ENCODE measurements at places on chromosomes 12 and 14. TPM values are rescaled to one million over a fixed set of nuclear protein-coding genes. Genes with fewer than 3 reads are reported as not detected.

The KRT79 gene
- 0.32 TPM for total RNA-seq

- H3K4me3 ChIP-seq: no peak overlapping the region
- no peak for DNase-seq
- H3K4me1 ChIP-seq: no peaks in the 10 kb centered on the region
- H3K36me3 ChIP-seq: no peaks in the 10 kb centered on the region
- H3K27ac ChIP-seq: no peak overlapping the region
Measured at GRCh38 chr14:97381309-97381708, 584.1 kb downstream of the VRK1 start.

GRCh38 chr12:8519171-8519570 is 5.9 kb downstream of the CLEC4D start:
- H3K4me3 ChIP-seq: no peak overlapping the region
- DNase-seq: no peak
- peaks cover 22% of the 10 kb centered on the region for H3K4me1 ChIP-seq
- no peaks in the 10 kb centered on the region for H3K36me3 ChIP-seq
- H3K27ac ChIP-seq: no peak overlapping the region

The CALCOCO1 gene
- 74.8 TPM for total RNA-seq

The NFATC4 gene
- total RNA-seq: 64.2 TPM

The PKP2 gene
- 1.5 TPM for total RNA-seq

GRCh38 chr14:54314365-54315104 is 82.3 kb upstream of the CDKN3 start:
- no peaks in the 10 kb centered on the region for H3K27me3 ChIP-seq
- H3K4me1 ChIP-seq: no peaks in the 10 kb centered on the region
- DNase-seq: no peak
- no peak overlapping the region for H3K4me3 ChIP-seq
- H3K27ac ChIP-seq: no peak overlapping the region
- no peaks in the 10 kb centered on the region for H3K36me3 ChIP-seq

DNA sequence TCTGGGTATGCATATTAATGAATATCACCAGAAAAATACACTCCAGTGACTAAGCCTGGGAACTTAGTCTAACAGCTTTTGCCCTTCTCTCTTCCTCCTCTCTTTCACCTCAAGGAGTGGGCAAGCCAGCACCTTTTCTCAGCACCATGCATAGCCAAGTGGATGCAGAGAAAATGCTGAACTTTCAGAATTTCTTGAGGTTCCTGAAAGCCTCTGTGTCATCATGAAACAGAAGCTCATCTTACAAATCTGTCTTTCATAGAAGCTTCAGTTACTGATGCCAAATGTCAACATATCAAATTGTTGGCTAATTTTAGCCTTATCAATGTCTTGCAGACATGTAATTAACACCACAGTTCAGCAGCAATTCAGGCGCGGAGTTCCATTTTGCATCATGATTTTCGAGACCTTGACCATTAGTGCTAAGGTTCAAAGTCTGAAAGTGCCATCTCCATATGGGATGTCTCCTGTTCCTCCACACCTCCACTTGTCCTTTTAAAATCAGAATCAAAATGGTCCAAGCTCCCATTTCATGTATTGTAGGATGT is 51.1 kb upstream of the RPH3A start:
- peaks cover 24% of the 10 kb centered on the region for H3K27me3 ChIP-seq
- no peaks in the 10 kb centered on the region for H3K36me3 ChIP-seq
- no peak overlapping the region for H3K27ac ChIP-seq

The IL26 gene
- total RNA-seq: not detected

DNA sequence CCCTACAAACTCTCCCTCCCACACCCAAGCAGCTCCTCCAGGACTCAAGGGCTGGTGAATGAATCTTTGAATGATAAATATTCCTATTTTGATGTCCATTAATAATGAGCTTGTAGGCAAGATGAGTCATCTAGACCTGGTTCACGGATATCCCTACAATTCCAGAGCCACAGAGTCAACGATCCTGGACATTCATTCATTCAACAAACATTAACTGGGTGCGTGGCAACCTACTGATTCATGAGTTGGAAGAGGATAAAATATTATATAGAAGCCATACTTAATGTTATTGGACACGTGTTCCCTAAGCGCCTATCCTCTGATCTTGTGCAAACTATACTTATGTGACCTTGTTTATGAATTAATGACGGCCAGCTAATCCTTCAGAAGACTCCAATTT is 420 bp upstream of the OTUB2 start:
- H3K27me3 ChIP-seq: no peaks in the 10 kb centered on the region
- H3K27ac ChIP-seq: no peak overlapping the region
- H3K4me1 ChIP-seq: peaks cover 23% of the 10 kb centered on the region

- H3K36me3 ChIP-seq: no peaks in the 10 kb centered on the region
- H3K27ac ChIP-seq: no peak overlapping the region
- no peak for DNase-seq
Measured at GRCh38 chr12:14833336-14833735, 10.0 kb downstream of the ART4 start.

GRCh38 chr12:4866299-4866698 is 43.4 kb upstream of the KCNA1 start:
- no peaks in the 10 kb centered on the region for H3K4me1 ChIP-seq
- H3K4me3 ChIP-seq: no peak overlapping the region
- no peak for DNase-seq
- no peak overlapping the region for H3K27ac ChIP-seq

DNA sequence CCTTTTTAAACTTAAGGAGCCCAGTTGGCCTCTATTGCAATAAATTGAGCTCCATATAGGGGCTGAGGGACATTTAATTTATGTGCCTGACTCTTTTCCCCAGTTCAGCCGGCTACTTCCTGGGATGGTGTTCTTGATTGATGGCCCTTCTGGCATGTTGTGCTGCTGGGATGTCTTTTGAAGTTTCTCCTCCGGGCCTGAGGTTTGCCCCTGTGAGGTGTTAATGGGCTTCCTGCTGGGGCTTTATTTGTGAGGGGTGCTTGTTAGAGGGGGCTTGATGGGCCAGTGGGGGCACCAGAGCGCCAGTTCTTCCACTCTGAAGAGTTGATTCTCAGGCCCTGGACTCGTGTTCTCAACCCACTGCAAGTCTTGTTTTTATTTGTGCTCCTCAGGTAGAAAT is 69.6 kb downstream of the CHST11 start:
- H3K27me3 ChIP-seq: no peaks in the 10 kb centered on the region
- H3K27ac ChIP-seq: no peak overlapping the region
- no peaks in the 10 kb centered on the region for H3K36me3 ChIP-seq
- H3K4me3 ChIP-seq: no peak overlapping the region

DNA sequence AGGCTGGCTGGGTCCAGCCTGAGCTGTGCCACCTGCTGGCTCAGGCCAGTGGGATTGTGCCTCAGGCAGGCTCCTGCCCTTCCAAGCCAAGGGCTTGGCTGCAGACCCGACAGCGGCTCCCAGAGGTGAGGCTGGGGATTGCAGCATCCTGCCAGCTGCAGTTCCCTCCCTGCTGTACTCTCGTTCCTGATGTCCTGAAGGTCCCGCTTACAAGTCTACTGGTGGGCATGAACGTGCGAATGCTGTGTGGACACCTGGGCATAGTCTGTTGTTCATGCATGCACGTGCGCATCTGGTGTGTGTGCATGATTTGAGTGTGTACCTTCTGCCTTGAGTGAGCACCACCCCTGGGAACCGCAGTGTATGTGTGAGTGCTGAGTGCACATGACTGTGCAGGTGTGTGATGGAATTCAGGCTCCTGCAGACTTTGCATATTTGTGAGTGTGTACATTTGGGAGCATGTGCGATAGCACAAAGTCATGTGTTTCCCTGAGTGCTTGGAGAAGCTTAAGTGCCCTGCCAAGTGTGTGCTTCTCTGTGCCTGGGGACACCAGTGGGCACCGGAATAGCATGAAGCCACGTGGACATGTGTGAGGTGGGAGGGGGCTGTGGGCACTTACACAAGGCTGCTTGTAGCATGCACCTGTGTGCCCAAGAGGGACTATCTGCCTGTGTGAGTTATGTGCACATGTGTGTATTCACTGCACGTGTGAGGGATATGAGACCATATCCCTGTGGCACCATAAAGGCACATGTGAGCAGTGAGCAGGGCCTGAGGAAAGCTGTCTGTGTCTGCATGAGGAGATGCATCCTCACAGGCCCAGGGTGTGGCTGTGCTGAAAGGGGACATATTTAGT is 19.3 kb upstream of the KRT7 start:
- no peaks in the 10 kb centered on the region for H3K36me3 ChIP-seq
- H3K4me3 ChIP-seq: no peak overlapping the region
- peak; percentile 40 for DNase-seq
- no peaks in the 10 kb centered on the region for H3K4me1 ChIP-seq
- H3K27ac ChIP-seq: peak overlapping the region; percentile 37

- no peak overlapping the region for H3K27ac ChIP-seq
- no peaks in the 10 kb centered on the region for H3K36me3 ChIP-seq
- no peak for DNase-seq
Measured at GRCh38 chr12:20342111-20342510, 26.2 kb upstream of the PDE3A start.

- no peaks in the 10 kb centered on the region for H3K4me1 ChIP-seq
- H3K27me3 ChIP-seq: no peaks in the 10 kb centered on the region
- no peak overlapping the region for H3K4me3 ChIP-seq
- peaks cover 5% of the 10 kb centered on the region for H3K36me3 ChIP-seq
Measured at GRCh38 chr12:42180990-42181596, 36.4 kb upstream of the GXYLT1 start.

DNA sequence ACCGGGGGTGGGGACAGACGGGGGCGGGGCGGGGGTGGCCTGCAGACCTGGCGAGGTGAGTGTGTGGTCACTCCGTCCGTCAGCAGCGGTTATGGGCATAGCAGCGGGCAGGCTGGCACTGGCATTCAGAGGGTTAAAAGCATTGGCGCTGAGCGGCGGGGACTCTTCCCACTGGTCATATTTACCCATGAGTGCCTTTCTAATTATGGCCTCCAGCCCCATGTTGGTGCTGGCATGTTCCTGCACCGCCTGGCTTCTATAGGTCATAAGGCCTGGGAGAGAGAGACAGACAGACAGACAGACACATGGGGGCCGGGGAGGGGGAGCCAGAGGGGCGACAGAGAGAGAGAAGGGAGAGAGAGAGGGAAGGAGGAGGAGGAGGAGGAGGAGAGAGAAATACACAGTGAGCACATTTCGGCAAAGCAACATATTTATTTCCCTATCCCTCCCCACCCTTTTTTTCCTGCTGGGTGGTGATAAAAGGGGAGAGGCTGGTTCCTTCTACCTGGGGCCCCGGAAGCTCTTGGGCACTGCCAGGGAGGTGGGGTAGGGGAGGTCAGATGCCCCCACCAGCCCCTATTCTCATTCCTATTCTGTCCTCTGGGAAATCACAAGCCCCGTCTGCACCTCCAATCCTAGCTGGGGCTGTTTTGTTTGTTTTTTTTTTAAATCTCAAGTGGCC is 32.6 kb downstream of the RFLNA start:
- H3K27ac ChIP-seq: no peak overlapping the region
- H3K4me3 ChIP-seq: no peak overlapping the region
- no peaks in the 10 kb centered on the region for H3K4me1 ChIP-seq
- DNase-seq: peak; percentile 42
- no peaks in the 10 kb centered on the region for H3K27me3 ChIP-seq
- H3K36me3 ChIP-seq: no peaks in the 10 kb centered on the region

GRCh38 chr12:95336387-95337067 is 118.9 kb downstream of the VEZT start:
- no peak overlapping the region for H3K4me3 ChIP-seq
- H3K4me1 ChIP-seq: peaks cover 7% of the 10 kb centered on the region

- no peak overlapping the region for H3K27ac ChIP-seq
- no peaks in the 10 kb centered on the region for H3K36me3 ChIP-seq
- no peaks in the 10 kb centered on the region for H3K27me3 ChIP-seq
- DNase-seq: no peak
Measured at GRCh38 chr12:13061377-13061776, 17.2 kb downstream of the FAM234B start.

The KRT74 gene
- not detected for total RNA-seq

DNA sequence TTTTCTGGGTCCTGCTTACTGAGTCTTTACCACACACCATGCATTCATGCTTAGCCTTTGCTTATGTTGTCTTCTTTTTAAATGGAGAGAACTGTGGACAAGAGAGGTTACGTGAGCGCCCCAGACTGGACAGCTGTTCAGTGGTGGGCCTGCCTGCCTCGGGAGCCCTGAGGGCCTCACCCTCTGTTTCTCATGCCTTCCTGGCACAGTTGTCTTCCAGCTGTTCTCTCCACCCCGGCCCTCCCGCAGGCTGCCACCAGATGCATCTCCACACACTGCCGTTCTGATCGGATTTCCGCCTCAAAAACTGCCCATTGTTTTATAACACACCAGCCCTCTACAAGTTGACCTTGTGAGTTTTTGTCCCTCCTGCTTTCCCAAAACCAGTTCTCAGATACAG is 100.8 kb downstream of the SAMD4A start:
- DNase-seq: no peak
- H3K27ac ChIP-seq: no peak overlapping the region
- H3K27me3 ChIP-seq: no peaks in the 10 kb centered on the region
- no peaks in the 10 kb centered on the region for H3K4me1 ChIP-seq
- no peak overlapping the region for H3K4me3 ChIP-seq

The VRTN gene
- total RNA-seq: not detected

- no peak overlapping the region for H3K4me3 ChIP-seq
- H3K27ac ChIP-seq: no peak overlapping the region
- no peaks in the 10 kb centered on the region for H3K4me1 ChIP-seq
- H3K27me3 ChIP-seq: peaks cover 17% of the 10 kb centered on the region
- no peaks in the 10 kb centered on the region for H3K36me3 ChIP-seq
Measured at GRCh38 chr12:80702889-80703805, 4.3 kb upstream of the MYF6 start.

The EPYC gene
- 0.47 TPM for total RNA-seq

- no peak overlapping the region for H3K27ac ChIP-seq
- no peaks in the 10 kb centered on the region for H3K36me3 ChIP-seq
- no peak overlapping the region for H3K4me3 ChIP-seq
- DNase-seq: peak; percentile 4
Measured at GRCh38 chr12:22409377-22410164, 75.1 kb upstream of the ST8SIA1 start.

The BDKRB2 gene
- total RNA-seq: 0.81 TPM

GRCh38 chr14:76647697-76648298 is 113.5 kb upstream of the VASH1 start:
- no peaks in the 10 kb centered on the region for H3K4me1 ChIP-seq
- no peak overlapping the region for H3K4me3 ChIP-seq
- no peaks in the 10 kb centered on the region for H3K27me3 ChIP-seq
- H3K27ac ChIP-seq: no peak overlapping the region
- H3K36me3 ChIP-seq: no peaks in the 10 kb centered on the region

The ADCY4 gene
- total RNA-seq: 45.2 TPM

The EIF2B2 gene
- total RNA-seq: 38.7 TPM

The TAS2R20 gene
- total RNA-seq: 1.6 TPM

GRCh38 chr12:6213969-6214368 is 13.8 kb downstream of the CD9 start:
- peaks cover 29% of the 10 kb centered on the region for H3K4me1 ChIP-seq
- no peaks in the 10 kb centered on the region for H3K27me3 ChIP-seq
- no peak for DNase-seq
- H3K27ac ChIP-seq: peak overlapping the region; percentile 80
- H3K36me3 ChIP-seq: peaks cover 22% of the 10 kb centered on the region

DNA sequence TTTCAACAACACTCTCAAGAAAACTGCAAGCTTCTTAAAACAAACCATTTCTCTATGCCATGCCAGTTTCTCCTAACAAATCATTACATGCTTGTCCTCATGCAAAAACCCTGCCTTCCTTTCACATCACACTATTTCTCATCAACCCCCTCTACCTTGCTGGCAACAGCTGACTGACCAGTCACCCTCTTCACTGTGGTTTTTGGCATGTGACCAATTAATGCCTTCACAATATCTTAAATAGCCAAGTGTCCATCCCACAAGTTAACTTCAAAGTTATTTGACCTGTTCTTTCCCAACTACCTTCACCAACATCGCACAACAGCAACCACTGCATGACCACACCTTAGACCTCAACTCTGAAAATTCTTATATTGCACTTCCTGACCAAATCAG is 159.6 kb downstream of the CEP128 start:
- H3K4me3 ChIP-seq: no peak overlapping the region
- H3K27me3 ChIP-seq: no peaks in the 10 kb centered on the region
- no peaks in the 10 kb centered on the region for H3K36me3 ChIP-seq
- H3K4me1 ChIP-seq: no peaks in the 10 kb centered on the region
- DNase-seq: no peak

The KRT3 gene
- not detected for total RNA-seq
